Naive thymus-derived CD4-positive, alpha-beta T cell (primary cell): ENCODE measurements at places on chromosomes 3 and 15. TPM values are rescaled to one million over a fixed set of nuclear protein-coding genes. Genes with fewer than 3 reads are reported as not detected.
A peak's percentile ranks its signal among the peaks of the same experiment; 100 is the strongest.

GRCh38 chr3:17329927-17330326 lies 412.5 kb downstream of the TBC1D5 start:
- no peak overlapping the region for H3K4me3 ChIP-seq
- H3K4me1 ChIP-seq: no peaks in the 10 kb centered on the region
- DNase-seq: no peak
- no peaks in the 10 kb centered on the region for H3K36me3 ChIP-seq
- H3K27me3 ChIP-seq: no peaks in the 10 kb centered on the region

- DNase-seq: no peak
- H3K27me3 ChIP-seq: no peaks in the 10 kb centered on the region
- no peak overlapping the region for H3K4me3 ChIP-seq
- H3K36me3 ChIP-seq: no peaks in the 10 kb centered on the region
Measured at GRCh38 chr3:119794971-119795612, 13.2 kb downstream of the NR1I2 start.

DNA sequence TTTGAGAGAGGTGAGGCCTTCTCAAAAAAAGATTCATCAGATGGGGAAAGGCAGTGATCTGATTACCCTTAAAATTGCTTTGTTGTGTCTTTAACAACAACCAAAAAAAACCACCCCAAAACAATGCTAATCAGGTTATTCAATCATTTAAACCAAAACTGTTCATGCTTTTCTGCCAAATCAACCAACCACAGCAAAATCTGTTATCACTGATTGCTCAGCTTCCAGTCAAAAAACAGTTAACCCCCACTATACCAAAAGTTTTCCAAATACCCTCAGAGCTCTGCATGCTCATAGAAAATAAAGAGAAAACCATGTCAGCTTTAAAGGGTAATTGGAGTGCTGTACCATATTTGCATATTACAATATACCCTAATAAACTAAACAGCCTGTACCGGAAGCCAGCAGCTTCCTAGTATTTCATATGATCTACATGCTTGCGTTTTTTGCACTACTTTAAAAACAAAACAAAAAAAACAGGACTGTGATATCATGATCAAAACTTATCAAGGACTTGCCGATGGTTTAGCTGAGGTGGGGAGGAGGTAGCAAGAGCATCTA lies 22.8 kb downstream of the SATB1 start:
- peaks cover 92% of the 10 kb centered on the region for H3K4me1 ChIP-seq
- H3K27ac ChIP-seq: peak overlapping the region; percentile 64
- DNase-seq: peak; percentile 62
- H3K27me3 ChIP-seq: no peaks in the 10 kb centered on the region
- no peaks in the 10 kb centered on the region for H3K36me3 ChIP-seq

DNA sequence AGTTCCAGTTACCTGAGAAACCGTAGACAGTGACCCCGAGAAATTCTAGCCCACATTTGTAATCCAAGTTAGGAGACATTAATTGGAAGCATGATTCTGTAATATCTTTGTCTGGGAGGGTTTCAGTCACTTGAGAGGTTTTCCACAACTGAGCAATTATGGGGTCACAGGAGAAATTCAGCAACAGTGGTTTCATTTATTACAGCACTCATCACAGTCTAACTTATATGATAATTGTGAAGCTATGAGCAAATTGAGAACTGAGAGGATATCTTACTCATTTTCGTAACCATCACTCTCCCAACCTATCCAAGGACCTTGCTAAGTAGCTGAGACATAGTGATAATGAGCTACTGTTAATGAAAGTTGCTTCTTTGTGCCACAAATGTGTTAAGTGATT lies 328.5 kb upstream of the PPP2R3A start:
- no peak overlapping the region for H3K4me3 ChIP-seq
- DNase-seq: no peak
- no peaks in the 10 kb centered on the region for H3K27me3 ChIP-seq
- H3K4me1 ChIP-seq: no peaks in the 10 kb centered on the region
- no peaks in the 10 kb centered on the region for H3K36me3 ChIP-seq

DNA sequence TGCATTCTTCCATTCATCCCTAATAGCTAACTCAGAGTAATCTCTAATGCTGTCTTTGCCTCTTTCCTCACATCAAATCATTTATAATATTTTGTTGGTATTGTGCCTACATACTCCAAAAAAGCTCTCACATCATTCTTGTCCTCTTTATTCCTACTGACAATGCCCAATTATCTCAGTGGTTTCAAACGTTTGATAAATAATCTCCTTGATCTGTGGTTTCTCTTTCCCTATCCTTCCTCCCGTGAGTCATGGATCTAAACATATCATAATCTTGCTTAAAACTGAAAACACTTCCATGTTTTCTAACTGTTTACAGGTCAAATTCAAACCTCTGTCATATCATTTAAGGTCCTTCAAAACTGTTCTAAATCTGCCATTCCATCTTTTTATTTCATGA lies 115.1 kb downstream of the CNTN6 start:
- H3K4me3 ChIP-seq: no peak overlapping the region
- no peaks in the 10 kb centered on the region for H3K4me1 ChIP-seq

The GOLGA6L1 gene
- not detected for total RNA-seq

- no peak overlapping the region for H3K27ac ChIP-seq
- no peak for DNase-seq
- no peaks in the 10 kb centered on the region for H3K4me1 ChIP-seq
- H3K36me3 ChIP-seq: no peaks in the 10 kb centered on the region
- H3K27me3 ChIP-seq: no peaks in the 10 kb centered on the region
- H3K4me3 ChIP-seq: no peak overlapping the region
Measured at GRCh38 chr15:66188464-66188863, 65.1 kb downstream of the MEGF11 start.
